ENCODE measurements at places on chromosomes 12 and 14.

GRCh38 chr14:62077676-62078261 is 315.5 kb downstream of the SNAPC1 start:
- DNase-seq, result no peak

DNA sequence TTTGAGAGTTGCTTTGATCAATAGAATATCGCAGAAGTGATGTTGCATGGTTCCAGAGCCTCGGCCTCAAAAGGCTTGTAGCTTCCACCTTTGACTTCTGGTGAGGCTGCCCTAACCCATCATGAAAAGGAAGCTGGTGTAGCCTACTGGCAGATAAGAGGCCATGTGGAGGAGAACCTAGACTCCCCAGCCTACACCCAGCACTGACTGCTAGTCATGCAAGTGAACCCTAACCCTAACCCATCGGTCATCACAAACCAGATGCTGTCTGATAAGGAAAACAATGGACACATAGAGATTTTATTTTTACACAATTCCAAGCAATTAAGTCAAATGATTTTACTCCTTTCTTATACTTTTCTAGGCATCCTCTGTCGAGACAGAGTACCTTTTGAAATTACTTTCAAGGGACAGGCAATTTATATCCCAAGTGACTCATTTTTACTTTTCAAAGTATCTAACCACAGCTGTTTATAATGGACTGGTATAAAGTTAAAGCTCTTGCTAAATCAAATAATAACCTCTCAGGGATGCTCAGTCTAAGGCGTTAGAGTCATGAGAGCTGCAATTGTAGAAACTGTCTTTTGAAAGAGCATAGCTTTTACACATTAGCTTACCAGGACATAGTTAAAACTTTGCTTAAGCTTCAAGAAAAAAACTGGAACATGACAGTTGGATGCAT is 17.6 kb downstream of the PTPRB start:
- DNase-seq, result no peak

DNA sequence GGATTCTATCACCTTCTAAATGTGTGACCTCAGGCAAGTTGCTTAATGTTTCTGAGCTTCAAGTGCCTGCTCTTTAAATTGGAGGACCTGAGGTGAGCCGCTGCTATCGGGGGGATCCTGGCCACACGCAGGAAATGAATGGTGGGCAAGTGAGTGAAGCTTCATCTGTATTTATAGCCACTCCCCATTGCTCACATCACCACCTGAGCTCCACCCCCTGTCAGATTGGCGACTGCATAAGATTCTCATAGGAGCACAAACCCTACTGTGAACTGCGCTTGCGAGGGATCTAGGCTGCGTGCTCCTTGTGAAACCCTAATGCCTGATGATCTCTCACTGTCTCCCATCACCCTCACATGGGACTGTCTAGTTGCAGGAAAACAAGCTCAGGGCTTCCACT is 158.6 kb upstream of the CCND2 start:
- no peak for DNase-seq

DNA sequence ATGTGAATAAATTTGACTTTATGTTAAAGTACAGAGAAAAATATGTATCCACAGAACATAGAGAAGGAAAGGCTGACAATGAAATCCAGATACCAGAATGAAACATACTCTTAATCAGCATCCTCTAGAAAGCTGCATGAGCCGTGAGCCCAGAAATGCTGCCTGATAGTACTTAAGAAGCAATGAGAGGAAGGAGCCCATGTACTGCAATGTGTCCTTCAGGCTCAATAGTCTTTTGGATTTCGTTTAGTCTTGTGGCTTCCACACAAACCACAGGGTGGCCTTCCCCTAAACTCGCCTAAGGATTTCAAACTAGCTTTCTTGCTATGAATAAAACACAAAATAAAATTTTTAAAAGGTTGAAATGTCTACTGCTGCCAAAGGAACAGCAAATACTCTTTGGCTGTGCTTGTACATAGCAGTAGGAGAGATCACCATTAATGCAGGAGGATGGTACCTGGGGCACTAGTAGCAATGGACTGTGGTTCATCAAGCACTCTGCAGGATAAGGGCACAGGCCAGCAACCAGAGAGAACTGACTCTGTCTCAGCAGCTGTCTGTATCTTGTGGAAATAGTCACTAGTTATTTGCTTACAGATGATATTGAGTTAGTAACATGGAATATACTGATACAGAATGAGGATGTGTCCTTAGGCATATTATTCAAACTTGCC is 988.3 kb upstream of the LRFN5 start:
- no peak for DNase-seq

DNA sequence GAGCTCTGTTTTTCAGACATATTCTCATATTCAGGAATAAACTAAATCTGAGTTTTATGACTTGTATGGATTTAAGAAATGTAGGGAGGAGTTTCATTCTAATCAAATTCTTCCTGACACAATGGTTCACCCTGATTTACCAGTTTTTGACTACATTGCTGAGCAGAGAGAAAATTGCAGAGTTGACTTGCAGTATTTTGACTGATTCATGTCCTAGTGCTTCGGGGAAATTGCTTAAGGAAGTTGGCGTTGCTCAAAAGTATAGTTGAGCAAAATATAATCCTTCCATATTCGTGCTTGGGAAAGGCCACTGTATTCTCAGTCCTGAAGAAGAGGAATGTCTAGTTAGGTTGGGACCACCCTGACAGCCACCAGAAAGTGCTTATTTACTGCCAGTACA is 1.3 kb upstream of the TWF1 start:
- DNase-seq, result no peak

DNA sequence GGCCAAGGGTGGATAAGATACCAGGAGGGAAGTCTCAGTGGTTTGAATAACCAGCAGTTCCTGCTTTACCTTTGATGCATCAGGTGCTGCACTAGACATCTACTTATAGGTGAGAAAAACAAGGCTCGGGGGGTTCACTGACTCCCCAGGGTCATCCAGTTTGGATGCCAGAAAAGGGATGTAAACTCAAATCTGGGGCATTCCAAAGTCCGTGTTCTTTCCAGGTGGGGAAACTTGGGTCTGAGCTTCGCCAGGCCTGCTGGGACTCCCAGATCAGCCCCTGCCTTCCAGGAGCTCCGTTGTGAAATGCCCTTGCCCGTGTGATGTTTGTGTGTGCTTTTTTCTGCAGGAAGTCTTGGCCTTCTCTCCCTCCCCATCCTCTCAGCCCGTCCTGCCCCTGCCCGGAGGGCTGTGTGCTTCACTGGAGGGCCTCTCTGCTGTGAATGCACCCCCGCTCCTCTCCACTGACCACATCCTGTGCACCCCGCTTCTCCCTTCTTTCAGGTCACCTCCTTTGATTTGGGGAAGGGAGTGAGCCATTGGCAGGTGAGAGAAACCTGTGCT is 42.1 kb downstream of the TSPAN9 start:
- DNase-seq, result no peak

DNA sequence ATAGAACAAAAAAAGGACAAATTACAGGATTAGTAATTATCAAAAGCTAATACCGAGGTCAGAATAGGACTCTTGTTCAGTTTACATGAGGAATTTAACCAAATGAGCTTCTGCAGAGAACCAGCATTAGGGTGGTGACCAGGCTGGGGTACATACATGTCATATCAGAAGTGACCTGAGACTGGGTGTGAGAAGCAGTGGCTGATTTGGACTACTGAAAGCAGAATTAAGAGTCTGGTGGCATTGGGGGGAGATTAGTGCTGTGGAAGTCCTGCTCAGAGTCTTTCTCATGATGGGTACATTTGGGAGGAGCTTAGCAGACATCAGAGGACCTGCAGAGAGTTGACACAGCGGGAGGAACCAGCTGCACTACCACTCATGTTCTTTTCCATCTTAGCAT is 21.7 kb downstream of the TRAF3 start:
- DNase-seq, result no peak

- no peak for DNase-seq
These were observed 37.0 kb upstream of the PNMA1 start for GRCh38 chr14:73751157-73751691.

- DNase-seq, result no peak
These were observed 49.1 kb upstream of the CAND1 start for GRCh38 chr12:67220065-67220464.

GRCh38 chr14:21505012-21505553 is 6.1 kb downstream of the METTL3 start:
- DNase-seq, result no peak

DNA sequence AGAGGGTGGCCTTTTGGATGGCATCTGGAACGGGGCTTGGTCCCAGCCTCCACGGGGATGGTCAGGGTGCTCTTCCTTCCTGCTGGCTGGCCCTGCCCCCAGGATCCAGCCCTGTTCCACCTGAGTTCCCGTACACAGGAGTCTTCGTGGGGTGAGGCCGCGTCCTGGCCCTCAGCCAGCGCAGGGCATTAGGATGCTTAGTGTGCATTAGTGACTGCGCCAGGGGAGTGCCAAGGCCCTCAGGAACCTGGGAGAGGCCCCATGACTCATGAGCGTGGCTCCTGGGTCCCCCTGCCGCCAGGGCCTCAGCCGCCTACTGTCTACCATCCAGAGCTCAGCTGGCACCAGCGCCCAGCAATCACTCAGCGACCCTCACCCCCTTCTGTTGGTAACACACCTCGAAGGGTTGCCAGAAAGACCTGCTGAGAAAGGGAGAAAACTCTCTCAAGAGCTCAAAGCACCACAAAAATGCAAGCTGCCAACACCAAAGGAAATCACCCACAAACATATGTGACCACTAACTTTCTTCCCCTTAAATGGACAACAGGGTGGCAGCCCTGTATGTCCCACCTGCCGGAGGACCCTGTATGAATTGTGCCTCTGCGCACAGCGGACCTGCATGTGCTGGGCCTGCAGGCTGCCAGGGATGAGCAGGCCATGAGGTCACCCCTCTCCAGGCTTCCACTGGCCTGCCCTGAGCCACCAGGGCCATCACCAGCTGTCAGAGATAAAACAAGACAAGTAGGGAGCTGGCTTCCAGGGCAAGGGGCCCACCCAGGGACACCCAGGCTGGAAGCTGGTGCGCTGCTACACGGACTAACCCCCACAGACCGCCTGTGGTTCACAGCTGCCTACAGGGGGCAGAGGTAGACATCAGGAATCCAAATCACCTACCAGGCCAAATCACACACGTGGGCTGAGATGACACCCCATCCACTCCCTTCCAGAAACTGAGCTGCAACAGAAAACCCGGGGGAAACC is 28.7 kb downstream of the CCDC85C start:
- no peak for DNase-seq

DNA sequence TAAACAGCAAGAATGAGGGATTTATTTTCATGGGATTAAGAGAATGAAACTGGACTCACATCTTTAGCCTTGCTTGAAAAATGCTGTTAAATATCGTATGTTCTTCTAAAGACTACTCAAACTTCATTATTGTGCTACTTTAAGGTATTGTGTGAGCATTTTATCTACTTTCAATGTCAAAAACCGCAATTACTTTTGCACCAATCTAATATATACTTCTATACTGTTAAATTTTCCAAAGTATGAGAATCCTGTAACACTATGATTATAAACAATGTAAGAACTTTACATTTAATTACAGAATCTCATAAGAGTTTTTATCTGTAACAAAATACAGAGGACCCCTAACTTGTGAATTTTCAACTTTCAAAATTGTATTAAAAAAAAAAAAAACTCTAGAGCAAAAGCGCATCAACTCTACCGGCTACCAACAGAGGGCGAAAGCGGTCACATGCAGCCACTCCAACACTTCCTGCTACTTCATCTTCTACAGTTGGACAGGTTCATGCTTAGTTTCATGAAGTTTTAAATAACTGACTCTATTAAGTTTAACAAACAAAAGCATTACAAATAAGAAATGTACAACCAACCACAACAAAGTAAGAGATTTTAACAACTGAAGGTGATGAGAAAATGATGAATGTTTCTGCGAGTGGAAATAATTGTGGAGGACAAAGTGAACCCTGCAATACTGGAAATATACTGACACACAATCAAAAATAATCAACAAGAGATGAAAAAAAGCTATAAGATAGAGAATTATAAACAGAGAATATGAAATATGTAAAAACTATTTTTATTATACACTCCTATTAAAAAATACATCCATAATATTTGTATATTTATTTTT is 210.9 kb downstream of the MED13L start:
- peak; percentile 39 for DNase-seq

- no peak for DNase-seq
These were observed 30.3 kb downstream of the HMGA2 start for GRCh38 chr12:65854629-65855028.

GRCh38 chr14:60485598-60486251 is at the start of gene C14orf39:
TSS of gene C14orf39 (minus strand) at chr14:60486063. CDS start at chr14:60485078, 985 bp downstream.
- DNase-seq, result no peak

DNA sequence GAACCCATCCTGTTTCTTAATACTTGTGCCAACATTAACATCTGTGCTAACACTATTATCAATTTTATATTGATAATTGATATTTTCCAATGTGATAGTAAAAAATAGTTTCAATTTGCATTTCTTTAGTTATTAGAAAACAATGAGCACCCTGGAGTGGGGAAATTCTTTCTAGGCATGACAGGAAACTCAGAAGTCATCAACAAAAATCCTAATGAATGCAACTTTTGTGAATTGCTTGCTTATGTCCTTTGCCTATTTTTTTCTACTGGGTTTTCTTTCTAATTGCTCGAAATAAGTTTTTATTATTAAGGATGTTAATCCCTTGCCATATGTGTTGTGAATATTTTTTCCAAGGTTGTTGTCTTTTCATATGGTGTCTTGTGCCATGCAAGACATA is 18.1 kb upstream of the WDR20 start:
- DNase-seq, result no peak

- no peak for DNase-seq
These were observed 14.4 kb downstream of the PABPN1 start for GRCh38 chr14:23335623-23336022.

GRCh38 chr14:99879401-99880295 is 86.4 kb downstream of the EML1 start:
- no peak for DNase-seq

DNA sequence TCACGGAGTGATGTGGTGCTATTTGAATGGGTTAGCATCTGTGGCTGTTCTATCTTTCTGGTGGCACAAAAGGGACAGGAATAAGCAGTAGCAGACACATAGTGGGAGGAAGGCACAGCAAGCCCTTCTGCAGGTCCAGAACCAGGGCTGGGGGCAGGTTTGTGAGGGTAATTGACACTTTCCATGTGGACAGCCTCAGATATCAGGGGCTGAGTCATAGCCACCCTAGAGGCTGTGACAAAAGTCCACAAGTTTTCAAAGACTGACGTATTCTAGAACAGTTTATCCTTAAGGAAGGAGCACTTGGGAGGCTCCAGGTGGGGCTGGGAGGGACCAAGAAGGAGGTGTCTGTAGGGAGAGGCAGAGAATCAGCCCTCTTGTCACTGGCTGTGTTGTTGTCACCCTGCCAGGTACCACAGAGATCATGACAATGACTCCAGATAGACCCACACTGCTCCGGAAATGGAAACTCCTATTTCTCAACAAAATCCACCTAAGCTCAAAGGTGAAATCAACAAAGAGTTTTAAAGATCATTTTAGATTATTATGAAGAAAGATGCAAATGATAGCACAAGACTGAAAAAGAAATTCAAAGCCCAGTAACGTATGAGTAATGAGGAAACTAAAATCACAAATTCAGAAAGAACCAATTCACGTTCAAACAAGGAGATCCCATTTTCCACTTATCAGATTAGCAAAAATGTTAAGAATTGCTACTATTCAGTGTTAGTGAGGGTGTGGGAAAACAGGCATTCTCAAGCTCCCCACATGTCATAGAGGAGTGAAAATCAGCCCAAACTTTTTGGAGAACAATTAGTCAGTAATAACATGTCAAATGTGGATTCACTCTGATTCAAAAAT is 48.3 kb downstream of the NFKBIA start:
- no peak for DNase-seq
